ENCODE measurements at places on chromosomes 16 and 17.

- no peak for DNase-seq
Measured at GRCh38 chr17:62062944-62063343, 2.1 kb downstream of the MED13 start.

DNA sequence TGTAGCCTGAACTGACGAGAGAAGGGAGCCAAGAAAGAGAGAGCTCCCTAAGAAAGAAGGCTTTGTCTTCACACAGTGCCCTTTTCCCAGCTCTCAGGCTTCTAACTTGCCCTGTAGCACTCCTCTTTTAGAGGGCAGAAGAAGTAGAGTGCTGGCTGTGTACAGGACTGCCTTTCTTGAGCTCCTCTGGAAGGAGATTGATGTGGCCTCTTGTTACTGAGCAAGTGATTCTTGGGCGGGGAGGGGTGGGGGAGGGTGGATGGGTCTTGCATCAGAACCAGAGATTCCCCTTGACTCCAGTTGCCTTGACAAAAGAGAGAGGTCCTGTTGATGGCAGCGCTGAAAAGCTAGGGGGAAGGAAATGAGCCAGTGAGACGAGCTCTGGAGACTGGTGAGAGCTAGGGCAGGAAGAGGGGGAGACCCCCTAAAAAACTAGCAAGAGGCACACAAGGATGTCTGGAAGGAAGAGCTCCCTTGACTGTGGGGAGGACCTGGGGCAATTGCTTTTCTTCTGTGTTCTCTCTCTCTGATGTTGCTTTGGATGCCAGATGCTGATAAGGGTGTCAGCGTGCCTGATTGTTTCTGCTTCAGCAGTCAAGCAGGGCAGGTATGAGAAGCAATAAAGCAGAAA, 18.4 kb downstream of the GPR179 start:
- peak; percentile 21 for DNase-seq

DNA sequence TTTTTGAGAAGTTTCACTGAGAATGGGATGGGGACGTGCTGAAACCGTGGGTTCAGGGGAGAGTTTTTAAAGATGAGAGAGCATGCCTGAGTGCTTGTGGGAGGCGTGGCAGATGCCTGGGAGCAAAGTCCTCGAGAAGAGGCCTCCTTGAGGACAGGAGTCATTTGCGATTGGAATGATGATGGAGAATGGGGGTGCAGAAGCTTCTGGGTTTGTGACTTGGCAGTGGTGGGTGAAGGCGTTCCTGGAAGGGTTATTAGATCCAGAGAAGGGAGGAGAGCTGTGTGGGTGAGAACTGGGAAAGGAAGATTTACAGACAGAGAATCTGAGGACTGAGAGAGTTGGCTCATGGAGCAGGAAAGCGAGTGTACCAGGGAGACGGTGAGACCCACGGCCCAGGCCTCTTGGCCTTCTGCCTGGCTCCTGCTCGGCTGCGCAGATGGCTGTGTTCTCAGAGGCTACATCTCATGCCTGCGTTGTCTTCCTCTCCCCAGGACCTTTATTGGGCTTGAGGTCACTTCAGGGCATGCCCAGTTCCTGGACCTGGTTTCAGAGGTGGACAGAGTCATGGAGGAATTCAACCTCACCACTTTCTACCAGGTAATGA, 8.6 kb upstream of the MMP15 start:
- DNase-seq, result no peak

DNA sequence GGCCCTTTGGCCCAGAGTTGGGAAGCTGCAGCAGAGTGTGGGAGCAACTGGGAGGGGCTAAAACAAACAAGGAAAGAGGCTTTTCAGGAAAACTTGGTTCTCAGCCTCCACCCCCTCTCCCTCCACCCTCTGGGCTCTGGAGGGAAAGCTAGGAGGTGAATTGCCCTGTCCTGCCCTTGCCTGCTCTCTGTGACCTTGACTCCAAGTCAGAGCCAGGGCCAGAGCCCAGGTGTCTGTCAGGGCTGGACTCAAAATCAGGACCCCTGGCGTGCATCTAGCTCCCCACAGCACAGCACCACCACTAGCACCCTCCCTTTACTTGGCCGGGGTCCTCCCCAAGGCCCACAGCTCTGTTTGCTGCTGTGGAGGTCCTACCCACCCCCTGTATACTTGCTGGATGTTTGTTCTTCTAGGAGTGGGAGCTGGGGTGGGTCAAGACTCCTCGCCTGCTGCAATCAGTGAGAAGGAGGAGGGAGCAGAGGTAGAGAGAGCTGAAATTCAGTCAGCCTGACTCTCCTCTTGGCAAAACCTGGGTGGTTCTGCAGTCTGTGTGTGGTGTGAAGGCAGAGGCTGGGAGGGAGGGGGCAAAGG, 2.8 kb upstream of the NR1D1 start:
- no peak for DNase-seq

- DNase-seq, result no peak
Measured at GRCh38 chr17:39462631-39463375, 1.5 kb downstream of the CDK12 start.

- no peak for DNase-seq
Measured at GRCh38 chr17:2157675-2158395, 102.9 kb downstream of the HIC1 start.

DNA sequence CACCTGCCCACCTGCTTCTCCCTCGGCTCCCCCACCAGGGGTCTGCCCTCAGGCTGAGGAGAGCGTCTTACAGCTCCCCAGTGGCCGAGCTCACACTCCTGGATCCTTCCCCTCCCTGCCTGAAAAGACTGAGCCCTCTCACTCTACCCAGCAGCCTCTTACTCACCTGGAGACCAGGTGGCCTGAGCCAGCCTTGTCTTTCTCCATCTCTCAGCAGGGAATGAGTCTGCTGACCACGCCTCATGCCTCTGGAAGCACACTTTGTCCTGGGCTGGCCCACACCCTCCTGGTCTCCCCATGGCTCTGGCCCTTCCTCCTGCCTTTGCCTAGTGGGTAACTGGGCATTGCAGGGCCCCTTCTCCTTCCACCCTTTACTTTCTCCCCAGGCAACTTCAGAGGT, 177.2 kb downstream of the ENGASE start:
- DNase-seq, result no peak

DNA sequence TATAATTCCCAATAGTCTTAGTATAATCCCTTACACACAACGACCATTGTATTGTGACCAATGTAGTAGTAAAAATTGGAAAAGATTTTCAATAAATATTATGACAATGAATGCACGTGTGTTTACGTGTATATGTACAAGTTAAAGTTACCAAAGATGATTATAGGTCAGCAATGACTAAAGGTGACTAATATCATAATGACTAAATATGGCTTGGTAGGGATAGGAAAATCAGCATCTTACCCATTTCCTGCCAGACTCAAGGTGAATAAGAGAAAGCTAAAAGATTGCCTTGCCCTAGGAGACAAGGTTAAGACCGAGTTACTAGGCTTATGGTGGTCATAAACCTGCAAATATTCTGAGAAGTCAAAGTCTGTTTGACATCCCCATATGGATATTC, 34.4 kb downstream of the CPD start:
- DNase-seq, result no peak

DNA sequence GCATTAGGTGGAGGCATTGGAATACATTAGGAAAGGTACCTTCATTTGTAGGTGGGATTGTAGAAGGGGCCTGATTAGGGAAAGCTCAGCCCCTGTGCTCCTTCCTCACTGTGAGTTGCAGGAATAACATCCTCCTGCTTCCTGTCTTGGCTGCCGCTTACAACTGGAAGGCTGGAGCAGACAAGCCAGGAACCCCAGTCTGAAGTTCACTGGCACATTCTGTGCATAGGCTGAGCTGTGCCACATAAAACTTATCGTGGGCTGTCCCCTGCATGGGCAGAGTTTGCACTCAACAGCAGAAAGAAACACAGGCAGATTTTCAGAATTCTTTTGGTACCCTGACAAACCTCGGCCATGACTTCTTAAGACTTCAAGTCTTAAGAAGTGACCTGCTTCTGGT, 200.1 kb downstream of the SALL1 start:
- DNase-seq, result no peak

GRCh38 chr17:32814836-32815235, 62.1 kb downstream of the MYO1D start:
- DNase-seq, result no peak

GRCh38 chr16:8996891-8997290, 33.2 kb upstream of the USP7 start:
- no peak for DNase-seq

DNA sequence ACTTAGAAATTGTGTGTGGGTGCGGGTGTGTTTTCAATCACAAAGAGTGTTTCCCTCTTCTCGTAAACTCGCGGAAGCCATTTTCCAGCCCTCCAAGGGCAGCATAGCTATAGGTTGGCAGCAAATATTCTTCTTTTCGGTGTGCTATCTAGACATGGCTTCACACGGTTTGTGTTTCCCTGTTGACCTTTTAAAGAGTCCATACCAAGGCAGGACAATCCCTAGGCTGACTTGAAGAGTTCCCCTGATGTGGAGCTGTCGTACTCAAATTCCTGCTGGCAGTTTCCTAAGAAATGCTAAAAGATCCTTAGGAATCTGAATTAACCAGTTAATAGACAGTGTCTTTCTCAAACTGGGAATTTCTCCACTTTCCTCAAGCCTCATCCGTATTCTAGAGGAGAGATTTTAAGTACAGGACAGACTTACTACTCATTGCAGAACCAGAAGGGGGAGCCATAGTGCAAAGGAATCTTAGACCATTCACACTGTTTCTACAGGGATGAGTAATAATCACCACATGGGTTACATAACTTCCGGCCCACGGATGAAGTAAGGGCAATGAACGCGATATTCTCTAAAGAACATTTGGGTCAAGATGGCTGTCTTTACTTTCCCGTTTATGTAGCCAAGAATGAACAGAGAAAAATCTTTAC, 288.6 kb upstream of the ELAC2 start:
- DNase-seq, result no peak

GRCh38 chr17:8826808-8827435, 27.8 kb upstream of the MFSD6L start:
- DNase-seq, result no peak

GRCh38 chr16:67443265-67443664, 12.3 kb downstream of the HSD11B2 start:
- DNase-seq, result no peak

- DNase-seq, result no peak
Measured at GRCh38 chr17:6098050-6098822, 28.1 kb downstream of the WSCD1 start.

GRCh38 chr17:34635876-34636275, 56.5 kb downstream of the TMEM132E start:
- no peak for DNase-seq

- DNase-seq, result no peak
Measured at GRCh38 chr17:885971-886571, 93.5 kb downstream of the NXN start.

GRCh38 chr16:57379579-57379978, 7.3 kb downstream of the CX3CL1 start:
- no peak for DNase-seq

- DNase-seq, result no peak
Measured at GRCh38 chr17:77905766-77906165, 52.7 kb upstream of the TNRC6C start.

DNA sequence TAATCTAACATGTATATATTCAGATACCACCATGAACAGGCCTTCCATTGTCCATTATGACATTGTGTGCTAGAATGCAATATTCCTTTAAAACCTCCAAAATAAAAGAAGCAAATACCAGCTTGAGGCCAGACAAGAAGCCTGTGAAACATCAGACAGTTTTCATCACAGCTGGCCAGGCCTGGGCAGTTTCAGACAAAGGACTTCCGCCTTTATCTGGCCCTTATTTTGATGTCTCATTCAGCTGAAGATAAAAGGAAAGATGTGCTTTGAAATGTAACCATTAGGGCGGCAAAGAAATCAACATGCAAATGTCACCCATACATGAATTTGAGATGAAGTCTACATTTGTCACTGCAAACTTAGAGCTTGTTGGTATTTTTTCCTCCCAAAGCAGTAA, 737.5 kb downstream of the KCNJ2 start:
- DNase-seq, result no peak

DNA sequence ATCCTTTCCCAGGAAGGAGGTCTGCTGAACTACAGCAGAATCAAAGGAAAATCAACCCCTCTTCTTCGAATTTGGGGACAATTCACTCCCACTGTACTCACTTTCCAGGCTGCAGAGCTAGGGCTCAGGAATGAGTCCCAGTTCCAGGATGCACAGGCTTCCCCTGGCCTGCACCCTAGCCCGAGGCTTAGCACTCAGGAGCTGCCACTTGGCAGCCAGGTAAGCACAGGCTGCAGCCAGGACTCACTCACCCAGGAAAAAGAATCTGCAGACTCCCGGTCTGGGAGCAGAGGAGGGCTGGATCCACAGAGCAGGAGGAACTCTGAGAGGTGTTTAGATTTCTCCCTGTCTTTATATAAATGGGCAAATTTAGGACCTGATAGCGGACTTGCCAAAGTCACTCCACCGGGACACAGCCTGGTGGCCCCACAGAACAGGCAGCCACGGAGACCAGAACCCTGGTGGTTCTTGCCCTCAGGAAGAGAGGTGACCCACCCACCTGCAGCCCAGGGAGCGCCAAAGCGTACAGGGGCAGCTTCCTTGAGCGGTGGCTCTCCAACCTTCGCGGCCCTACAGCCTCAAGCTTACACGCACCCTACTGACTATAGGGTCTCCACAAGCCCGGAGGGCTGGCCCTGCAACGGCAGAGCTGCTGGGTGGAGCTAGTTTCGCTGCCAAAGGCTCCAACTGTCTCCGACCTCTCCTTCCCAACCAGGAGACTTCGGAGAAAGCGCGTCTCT, 4.8 kb downstream of the CBLN1 start:
- no peak for DNase-seq

GRCh38 chr17:65514082-65514481, 47.4 kb downstream of the AXIN2 start:
- DNase-seq, result no peak

DNA sequence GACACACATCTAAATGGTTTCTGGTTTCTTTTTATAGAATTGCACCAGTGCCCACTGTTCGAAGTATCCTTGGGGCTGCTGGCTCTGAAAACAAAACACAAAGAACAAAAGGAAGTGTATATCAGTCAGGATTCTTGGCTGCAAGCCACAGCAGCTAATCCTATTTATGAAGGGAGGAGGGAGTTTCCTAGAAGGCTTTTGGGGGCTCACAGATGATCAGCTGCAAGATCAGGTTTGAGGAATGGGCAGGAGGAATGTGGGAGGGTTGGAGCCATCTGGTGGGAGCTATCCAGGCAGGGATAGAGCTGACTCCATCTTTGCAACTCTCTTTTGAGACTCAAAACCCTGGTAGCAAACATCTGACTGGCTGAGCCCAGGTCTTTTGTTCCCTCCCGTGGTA, 118.3 kb upstream of the EEF2KMT start:
- no peak for DNase-seq

Data from thymus (tissue), 14 donors.